ENCODE measurements at places on chromosomes 2 and 18. TPM values are rescaled to one million over a fixed set of nuclear protein-coding genes. Genes with fewer than 3 reads are reported as not detected.

DNA sequence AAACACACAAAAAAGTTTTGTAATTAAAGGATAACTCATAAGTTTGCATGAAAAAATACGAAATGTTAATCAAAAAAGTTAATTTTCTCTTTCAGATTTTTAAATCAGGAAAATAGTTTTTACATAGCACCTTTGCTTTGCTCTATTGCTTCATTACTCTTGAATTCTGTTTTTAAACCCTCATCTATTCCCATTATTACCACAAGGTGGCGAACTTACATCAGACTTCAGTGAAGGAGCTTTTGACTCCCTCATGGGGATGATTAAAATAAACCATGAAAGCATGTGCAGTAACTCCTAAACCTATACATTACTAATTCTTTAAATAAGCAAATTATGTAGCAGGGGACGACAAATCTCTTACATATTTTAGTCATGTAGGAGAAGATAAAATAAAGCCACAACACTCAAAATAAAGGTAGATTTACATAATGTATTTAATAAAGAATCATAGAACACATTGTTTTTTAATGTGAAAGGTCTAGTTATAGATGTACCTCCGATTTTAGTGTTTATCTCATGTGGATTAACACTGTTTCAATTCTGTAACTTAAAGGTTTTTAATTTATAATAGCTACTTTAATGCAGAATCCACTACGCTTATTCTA lies 105.2 kb downstream of the NETO1 start:
- no peak overlapping the region for H3K4me3 ChIP-seq
- H3K36me3 ChIP-seq = no peaks in the 10 kb centered on the region
- peaks cover 2% of the 10 kb centered on the region for H3K27me3 ChIP-seq
- H3K27ac ChIP-seq = no peak overlapping the region

DNA sequence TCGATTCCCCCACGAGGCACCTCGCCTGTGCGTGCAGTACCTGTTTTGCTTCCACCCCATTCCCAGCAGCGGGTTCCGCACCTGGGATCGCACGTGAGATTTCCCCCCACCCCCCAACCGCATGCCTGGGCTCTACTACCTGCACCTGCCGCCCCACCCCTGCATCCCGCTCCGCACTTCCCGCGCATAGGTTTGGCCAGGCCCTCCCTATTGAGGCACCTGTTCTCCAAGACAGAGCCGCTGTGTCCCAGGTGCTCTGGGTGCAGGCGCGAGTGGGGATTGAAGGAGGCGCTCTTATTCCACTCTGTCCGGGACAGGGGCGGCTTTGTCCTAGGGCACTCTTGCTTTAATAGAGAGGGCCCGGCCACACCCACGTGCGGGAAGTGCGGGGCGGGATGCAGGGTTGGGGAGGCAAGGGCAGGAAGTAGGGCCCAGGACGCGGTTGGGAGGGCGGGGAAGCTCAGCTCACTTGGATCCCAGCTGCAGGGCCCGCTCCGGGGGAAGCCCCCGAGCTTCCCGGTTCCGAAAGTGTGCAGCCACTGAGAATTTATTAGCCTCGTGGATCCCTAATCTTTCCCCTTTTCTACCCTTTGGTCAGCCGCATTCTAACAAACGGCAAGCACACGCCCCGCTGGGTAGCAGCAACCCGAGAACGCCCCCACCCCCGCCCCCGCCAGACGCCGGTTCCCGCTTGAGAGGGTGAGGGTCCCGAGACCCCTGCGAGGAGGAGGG lies 670 bp upstream of the MOCOS start:
- peak overlapping the region; percentile 90 for H3K4me3 ChIP-seq
- H3K27me3 ChIP-seq = peaks cover 38% of the 10 kb centered on the region
- peaks cover 4% of the 10 kb centered on the region for H3K4me1 ChIP-seq
- DNase-seq = no peak
- no peak overlapping the region for H3K27ac ChIP-seq
- no peaks in the 10 kb centered on the region for H3K36me3 ChIP-seq

Gene ANKRD53
- 1.6 TPM for total RNA-seq

DNA sequence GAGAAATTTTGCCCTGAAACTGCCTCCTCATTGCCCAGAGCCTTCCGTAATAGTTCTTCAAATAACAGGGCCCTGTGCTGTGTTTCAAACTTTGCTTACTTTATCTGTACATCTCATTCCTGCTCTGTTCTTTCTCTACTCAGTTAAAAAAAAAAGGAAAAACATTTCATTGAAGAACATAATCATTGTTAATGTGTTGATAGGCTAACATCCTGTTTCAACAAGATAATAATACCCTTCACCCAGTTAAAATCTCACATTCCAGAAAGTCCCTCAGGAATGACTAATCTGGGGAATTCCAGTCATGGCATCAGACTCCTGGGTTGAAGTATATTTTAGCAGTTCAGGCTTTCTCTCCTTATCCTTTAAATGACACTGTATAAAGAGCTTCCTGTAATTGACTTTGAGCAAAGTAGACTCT lies 45.6 kb upstream of the ITGAV start:
- no peak overlapping the region for H3K27ac ChIP-seq
- no peak overlapping the region for H3K4me3 ChIP-seq
- H3K4me1 ChIP-seq = no peaks in the 10 kb centered on the region
- H3K27me3 ChIP-seq = peaks cover 2% of the 10 kb centered on the region
- no peaks in the 10 kb centered on the region for H3K36me3 ChIP-seq

Gene VWC2L
- total RNA-seq = not detected

Gene REEP1
- 0.10 TPM for total RNA-seq

- no peak overlapping the region for H3K27ac ChIP-seq
- no peaks in the 10 kb centered on the region for H3K27me3 ChIP-seq
- no peak overlapping the region for H3K4me3 ChIP-seq
These were observed 44.5 kb downstream of the ABHD3 start for GRCh38 chr18:21660078-21660477.

DNA sequence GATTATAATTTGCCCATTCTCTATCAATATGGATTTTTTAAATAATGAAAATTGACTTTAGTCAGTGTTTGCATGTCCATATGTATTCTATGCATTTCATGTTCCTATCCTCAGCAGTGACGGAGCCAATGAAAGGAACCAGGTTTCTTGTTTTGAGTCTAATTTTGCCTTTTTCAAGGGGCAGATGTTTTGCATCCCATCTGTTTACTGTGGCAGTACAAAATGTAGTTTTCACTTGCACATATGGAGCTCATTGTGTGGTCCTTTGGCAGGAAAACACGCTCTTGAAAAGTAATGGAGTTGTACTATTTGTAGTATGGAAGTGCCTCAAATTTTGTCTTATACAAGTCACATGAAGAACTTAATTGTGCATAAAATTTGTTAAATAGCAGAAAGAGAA lies 127.8 kb downstream of the AGPS start:
- H3K27me3 ChIP-seq = no peaks in the 10 kb centered on the region
- no peak for DNase-seq
- H3K4me1 ChIP-seq = no peaks in the 10 kb centered on the region
- H3K27ac ChIP-seq = no peak overlapping the region

Gene UGT1A5
- total RNA-seq = not detected

- H3K27ac ChIP-seq = no peak overlapping the region
- no peaks in the 10 kb centered on the region for H3K4me1 ChIP-seq
- DNase-seq = no peak
- no peaks in the 10 kb centered on the region for H3K36me3 ChIP-seq
- peaks cover 26% of the 10 kb centered on the region for H3K27me3 ChIP-seq
These were observed 23.6 kb downstream of the PARD6G start for GRCh38 chr18:80223581-80224148.

DNA sequence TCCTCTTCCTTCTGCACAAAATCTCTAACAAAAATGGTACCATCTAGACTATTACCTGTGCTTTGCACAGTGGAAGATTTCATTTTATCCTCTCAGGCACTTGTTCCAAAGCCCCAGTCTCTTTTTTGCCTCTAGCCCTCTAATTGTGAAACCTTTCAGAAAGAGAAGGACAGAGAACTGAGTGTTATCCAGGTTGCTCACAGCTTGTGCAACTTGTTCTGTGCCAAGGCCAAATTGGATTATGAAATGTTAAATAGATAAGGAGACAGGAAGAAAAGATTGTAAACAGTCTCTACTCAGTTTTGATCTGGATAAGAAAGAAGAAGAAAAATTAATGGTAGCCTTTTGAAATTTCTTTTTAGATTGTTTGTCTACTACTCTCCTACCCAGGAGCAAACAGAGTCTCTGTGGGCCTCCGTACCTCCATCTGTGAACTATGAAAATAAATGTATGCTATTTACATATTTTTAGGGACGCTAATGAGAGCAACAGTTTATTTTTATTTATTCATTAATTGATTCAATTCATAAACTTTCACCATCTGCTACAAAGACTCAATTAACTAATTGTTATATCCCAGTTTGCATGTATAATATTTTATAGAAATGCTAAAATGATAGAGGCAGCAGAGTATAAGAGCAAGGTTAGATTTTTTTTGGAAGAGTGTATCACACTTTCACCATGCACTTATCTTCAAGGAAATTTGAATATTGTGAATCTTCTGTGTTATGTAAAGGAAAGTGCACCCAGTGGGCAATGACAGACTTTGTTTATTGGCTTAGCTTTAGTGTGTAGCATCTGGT lies 339.0 kb upstream of the ETAA1 start:
- no peak overlapping the region for H3K4me3 ChIP-seq
- no peak for DNase-seq
- H3K4me1 ChIP-seq = no peaks in the 10 kb centered on the region
- no peak overlapping the region for H3K27ac ChIP-seq

DNA sequence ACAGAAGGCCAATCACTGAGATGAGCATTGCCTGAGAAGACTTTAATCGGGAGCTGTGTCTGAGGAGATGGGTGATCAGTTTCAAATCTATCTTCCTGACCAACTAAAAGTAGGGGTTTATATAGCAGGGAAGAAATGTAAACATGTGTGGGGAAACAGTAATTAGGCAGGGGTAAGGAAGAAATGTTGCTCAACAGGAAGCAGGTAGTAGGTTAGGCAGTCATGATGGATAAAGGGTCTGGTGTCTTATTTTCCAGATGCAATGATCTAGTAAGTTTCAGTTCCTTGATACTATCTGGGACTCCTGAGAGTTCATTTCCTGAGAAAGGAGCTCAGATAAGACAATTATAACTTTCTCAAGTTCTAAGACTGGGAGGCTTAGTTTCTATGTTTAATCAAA lies 33.8 kb upstream of the DNAJC10 start:
- peaks cover 7% of the 10 kb centered on the region for H3K27me3 ChIP-seq
- no peaks in the 10 kb centered on the region for H3K36me3 ChIP-seq
- H3K27ac ChIP-seq = no peak overlapping the region
- H3K4me3 ChIP-seq = no peak overlapping the region
- H3K4me1 ChIP-seq = peaks cover 10% of the 10 kb centered on the region
- DNase-seq = no peak

GRCh38 chr2:111007757-111008688 lies 112.7 kb upstream of the BCL2L11 start:
- no peak overlapping the region for H3K4me3 ChIP-seq
- peaks cover 8% of the 10 kb centered on the region for H3K4me1 ChIP-seq
- no peaks in the 10 kb centered on the region for H3K27me3 ChIP-seq
- no peak overlapping the region for H3K27ac ChIP-seq

Gene AGXT
- total RNA-seq = not detected

DNA sequence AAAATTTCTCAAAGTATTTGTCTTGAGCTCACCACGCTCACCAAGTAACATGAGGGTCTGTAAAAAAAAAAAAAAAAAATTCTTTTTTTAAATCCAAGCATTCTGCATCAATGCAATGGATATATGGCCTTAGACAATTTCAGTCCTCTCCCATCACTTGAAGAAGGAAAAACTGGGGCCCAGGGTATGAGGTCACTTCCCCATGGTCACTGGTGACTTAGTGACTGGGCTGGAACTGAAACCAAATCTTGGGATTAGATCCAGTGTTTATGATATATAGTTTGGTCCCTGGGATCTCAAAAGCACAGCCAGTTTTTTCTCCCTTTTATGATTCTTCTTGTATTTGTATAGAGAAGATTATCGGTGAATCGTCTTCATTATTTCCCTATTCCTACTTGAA lies 477.9 kb upstream of the TNP1 start:
- no peaks in the 10 kb centered on the region for H3K4me1 ChIP-seq
- peaks cover 1% of the 10 kb centered on the region for H3K27me3 ChIP-seq
- no peak overlapping the region for H3K4me3 ChIP-seq
- H3K36me3 ChIP-seq = peaks cover 10% of the 10 kb centered on the region

GRCh38 chr18:73891572-73892421 lies 255.8 kb downstream of the FBXO15 start:
- no peaks in the 10 kb centered on the region for H3K4me1 ChIP-seq
- peaks cover 9% of the 10 kb centered on the region for H3K27me3 ChIP-seq
- no peak for DNase-seq
- no peak overlapping the region for H3K27ac ChIP-seq

Gene MALT1
- 78.6 TPM for total RNA-seq

Gene PLGLB1
- 21.0 TPM for total RNA-seq

DNA sequence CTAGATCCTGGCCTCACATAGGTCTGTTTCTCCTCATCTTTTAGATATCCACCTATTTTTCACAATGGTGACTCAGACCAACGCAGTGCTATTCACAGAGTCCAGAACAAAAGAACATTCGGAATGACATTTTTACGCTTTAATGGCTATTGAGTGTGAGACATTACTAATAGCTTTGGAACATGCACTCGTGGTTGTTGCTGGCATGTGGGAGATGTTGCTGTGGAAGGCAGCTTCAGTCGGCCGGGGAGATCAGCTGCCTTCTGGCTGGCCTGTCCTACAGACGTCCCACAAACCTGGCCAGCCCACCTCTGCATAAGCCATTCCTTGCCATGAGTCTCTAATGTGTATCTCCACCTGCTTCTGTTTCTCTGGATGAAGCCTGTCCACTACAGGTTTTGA lies 3.4 kb downstream of the MBP start:
- peak overlapping the region; percentile 93 for H3K4me3 ChIP-seq
- peaks cover 80% of the 10 kb centered on the region for H3K4me1 ChIP-seq

GRCh38 chr2:64678771-64679590 lies 25.3 kb upstream of the SERTAD2 start:
- peak overlapping the region; percentile 56 for H3K4me3 ChIP-seq
- no peaks in the 10 kb centered on the region for H3K27me3 ChIP-seq
- peak overlapping the region; percentile 92 for H3K27ac ChIP-seq
- peaks cover 3% of the 10 kb centered on the region for H3K36me3 ChIP-seq

Gene MROH2A
- not detected for total RNA-seq

DNA sequence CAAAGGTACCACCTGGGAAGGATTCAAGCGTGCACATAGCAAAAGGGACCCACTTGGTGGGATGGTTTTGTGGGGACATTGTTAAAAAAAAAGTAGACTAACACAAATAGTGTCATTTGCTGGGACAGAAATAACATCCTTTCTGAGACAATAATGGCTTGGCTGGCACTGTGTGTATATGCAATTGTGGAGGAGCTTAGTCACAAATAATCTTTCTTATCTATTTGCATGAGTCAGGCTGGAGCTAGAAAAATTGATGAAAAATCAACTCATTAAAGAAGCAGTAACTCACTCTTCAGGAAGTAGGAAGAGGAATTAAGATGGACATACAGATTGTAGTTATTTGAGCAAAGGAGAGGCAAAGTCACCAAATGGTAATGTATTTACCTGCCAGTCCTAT lies 29.5 kb upstream of the ITGB6 start:
- H3K4me1 ChIP-seq = no peaks in the 10 kb centered on the region
- no peaks in the 10 kb centered on the region for H3K36me3 ChIP-seq
- no peak overlapping the region for H3K4me3 ChIP-seq
- no peak for DNase-seq
- peaks cover 5% of the 10 kb centered on the region for H3K27me3 ChIP-seq
- H3K27ac ChIP-seq = no peak overlapping the region

Gene GAL3ST2
- total RNA-seq = not detected

Gene EMILIN2
- 5.1 TPM for total RNA-seq

- peaks cover 14% of the 10 kb centered on the region for H3K4me1 ChIP-seq
- no peak overlapping the region for H3K4me3 ChIP-seq
- no peaks in the 10 kb centered on the region for H3K27me3 ChIP-seq
- H3K36me3 ChIP-seq = peaks cover 30% of the 10 kb centered on the region
- H3K27ac ChIP-seq = no peak overlapping the region
These were observed 32.4 kb downstream of the SLC66A2 start for GRCh38 chr18:79919089-79919488.

Gene LOXHD1
- 0.39 TPM for total RNA-seq

GRCh38 chr18:58842978-58843687 lies 21.5 kb upstream of the ZNF532 start:
- no peak for DNase-seq
- H3K36me3 ChIP-seq = peaks cover 4% of the 10 kb centered on the region
- H3K27ac ChIP-seq = no peak overlapping the region

Measured in naive thymus-derived CD8-positive, alpha-beta T cell (primary cell).